Activated T-helper 1 cell treated with anti-CD3 and anti-CD28 coated beads, Interleukin-12 subunit alpha, Interleukin-12 subunit beta, Interleukin-2, Interleukin-4 antibody, amounts not matched to agents 30 ng/mL and 10 ng/mL and 1 ng/mL, durations not matched to agents 14 hours and 24 hours and 36 hours (primary cell): ENCODE measurements at places on chromosomes 11 and 22. TPM values are rescaled to one million over a fixed set of nuclear protein-coding genes. Genes with fewer than 3 reads are reported as not detected.

Gene GGT1
- 52.6 and 61.0 TPM in 2 replicates for total RNA-seq

Gene IL10RA
- total RNA-seq: 87.8 and 88.3 TPM in 2 replicates

Gene ARHGAP1
- 69.8 and 71.7 TPM in 2 replicates for total RNA-seq

Gene LDHAL6A
- total RNA-seq: not detected in 2 replicates

Gene CCDC87
- 0.29 and 0.37 TPM in 2 replicates for total RNA-seq

Gene SAA4
- total RNA-seq: not detected in 2 replicates

DNA sequence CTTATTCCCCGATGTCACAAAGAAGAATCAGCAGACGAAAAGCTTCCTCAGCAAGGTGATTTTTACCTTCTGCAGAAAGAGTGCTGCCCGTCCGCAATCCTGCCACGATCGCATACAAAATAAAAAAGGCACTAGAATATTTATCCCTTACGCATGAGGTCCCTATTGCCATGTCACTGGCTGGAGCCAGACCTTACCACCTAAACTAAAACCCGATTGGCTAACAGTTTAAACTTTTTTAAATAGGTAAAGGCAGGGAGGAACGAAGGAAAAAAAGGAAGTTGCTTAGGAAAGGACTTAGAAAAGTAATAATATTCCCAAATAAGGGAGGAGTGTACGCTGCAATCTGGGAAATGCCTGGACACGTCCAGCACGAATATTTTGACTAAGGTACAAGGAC, 21.2 kb upstream of the ALDH3B2 start:
- DNase-seq: no peak

GRCh38 chr22:24200619-24201212, 19.4 kb downstream of the SUSD2 start:
- DNase-seq: no peak

DNA sequence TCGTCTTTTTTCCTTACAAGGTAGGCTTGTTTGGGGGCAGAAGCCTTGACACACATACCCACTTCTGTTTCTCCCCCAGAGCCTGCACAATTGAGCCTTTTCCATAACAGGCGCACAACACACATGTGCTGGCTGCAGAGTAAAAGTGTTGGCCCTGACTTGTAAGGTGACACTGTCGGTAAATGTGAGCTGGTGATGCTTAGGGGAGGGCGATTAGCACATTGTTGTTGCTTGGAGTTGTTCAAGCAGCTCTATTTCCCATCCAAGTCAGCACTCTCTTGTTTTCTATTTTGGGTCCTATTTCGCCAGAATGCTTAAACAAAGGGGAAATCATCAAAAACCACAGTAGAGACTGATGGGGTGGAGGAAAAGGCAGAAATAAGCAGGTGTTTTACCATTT, 51.9 kb upstream of the PTPRJ start:
- no peak for DNase-seq

DNA sequence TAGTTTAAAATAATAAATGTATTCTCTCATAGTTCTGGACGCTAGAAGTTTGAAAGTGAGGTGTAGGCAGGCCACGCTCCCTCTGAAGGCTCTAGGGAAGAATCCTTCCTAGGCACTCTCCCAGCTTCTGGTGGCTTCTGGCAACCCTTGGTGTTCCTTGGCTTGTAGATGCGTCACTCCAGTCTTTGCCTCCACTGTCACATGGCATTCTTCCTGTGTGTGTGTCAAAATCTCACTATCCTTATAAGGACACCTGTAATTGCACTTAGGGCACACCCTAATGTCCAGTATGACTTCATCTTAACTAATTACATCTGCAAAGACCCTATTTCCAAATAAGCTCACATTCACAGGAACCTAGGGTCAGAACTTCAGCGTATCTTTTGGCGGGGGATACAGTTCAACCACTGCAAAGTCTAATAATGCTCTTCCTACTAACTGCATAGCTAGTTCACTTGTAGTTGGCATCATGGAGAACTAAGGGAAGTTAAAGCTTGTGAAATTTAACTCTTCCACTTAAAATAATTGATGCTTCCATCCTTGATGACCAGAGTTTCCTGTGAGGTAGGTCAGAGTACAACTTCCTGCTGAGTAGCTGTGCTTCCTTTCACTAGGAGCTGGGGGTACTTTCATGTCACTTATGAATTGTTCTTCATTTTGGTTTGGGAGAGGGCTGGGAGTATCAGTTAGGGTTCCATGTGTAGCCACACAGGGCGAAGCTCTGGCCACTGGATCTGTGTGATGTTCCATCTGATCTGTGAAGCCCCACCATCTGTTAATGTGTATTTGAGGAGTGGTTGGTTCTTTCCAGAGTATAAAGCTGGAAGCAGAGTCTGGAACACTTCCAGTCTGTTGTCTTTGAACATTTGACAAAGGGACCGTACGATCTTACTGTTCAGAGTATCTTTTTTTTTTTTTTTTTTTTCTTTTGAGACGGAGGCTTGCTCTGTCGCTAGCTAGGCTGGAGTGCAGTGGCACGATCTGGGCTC, 10.5 kb downstream of the YWHAH start:
- no peak for DNase-seq

GRCh38 chr11:125239585-125240560, 75.3 kb downstream of the PKNOX2 start:
- DNase-seq: no peak

- DNase-seq: no peak
Observed at GRCh38 chr11:14409891-14410290, 50.9 kb upstream of the RRAS2 start.

GRCh38 chr11:113253406-113253805, 61.0 kb upstream of the TTC12 start:
- DNase-seq: no peak

DNA sequence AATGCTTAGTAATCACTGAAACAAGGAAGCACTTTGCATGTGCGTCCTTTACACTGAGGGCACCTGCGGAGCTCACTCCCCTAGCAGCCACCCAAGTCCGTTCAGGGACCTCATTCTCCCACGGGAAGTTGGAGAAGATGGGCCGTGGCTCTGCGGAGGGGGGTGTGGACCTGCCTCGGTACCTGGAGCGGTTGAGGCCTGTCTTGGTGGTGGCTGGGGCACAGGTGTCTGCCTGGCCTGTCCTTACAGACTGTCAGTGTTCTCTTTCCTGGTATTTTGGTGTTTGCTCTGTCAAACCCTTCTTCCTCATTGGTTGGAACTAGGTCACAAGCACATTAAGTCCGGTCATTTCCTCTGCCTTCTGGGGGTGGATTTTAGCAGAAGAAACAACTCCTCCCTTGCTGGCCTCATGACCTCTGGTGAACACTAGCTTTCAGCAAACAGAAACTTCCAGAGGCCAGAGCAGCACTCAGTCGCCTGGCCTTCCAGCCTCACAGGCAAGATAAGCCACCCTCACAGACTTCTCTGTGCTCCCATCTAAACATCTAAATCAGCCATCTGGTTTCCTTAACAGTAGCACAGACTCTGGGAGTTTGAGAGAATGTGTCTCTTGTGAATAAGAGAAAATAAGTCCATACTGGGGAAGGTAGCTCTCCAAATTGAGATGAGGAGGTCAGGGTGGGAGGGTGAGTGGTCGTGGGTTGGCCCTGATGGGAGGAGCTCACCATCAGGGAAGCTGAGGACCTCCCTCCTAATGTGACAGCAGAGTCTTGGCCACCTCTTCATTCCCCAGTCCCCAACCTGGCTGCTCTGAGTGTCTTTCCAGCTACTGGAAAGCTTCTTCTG, 8.6 kb downstream of the SNAP29 start:
- DNase-seq: no peak

GRCh38 chr11:69923196-69923595, 104.0 kb upstream of the FGF3 start:
- DNase-seq: no peak

DNA sequence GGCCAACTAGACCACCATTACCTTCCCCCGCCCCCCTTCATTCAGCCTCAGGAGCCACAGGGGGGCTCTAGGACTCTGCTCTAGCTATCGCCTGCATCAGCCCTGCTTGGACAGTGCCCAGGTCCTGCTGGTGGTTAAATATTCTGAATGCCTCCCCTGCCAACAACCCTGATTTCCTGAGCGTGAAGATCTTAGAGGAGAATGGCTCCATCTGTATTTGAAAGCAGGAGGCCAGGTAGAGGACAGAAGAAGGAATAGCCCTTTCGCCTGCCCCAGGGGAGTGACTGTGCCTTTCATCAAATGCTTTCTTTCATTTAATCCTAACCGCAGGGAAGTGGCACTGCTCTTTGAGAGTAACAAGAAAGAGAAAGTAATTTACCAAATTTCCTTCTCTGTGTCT, 69.2 kb downstream of the ISX start:
- no peak for DNase-seq

DNA sequence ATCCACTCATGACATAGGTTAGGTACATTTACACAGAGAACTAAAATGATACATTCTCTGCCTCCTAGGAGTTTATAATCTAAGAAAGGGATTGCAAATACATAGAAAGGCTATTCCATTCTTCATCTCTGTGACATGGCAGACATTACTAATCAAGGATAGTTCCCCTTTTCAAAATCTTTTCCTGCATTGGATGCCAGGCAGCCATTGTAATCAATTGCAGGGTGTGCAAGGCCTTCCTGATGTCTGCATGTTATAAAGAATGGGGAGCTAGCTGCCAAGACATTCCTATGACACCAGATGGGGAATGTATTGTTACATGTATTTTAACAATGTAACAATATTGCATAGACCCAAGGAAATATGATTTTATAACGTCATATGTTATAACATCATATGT, 82.0 kb downstream of the KIRREL3 start:
- no peak for DNase-seq

GRCh38 chr22:32752816-32753520, 48.5 kb upstream of the TIMP3 start:
- no peak for DNase-seq

- peak; percentile 18 for DNase-seq
Observed at GRCh38 chr11:12893787-12894672, 115.1 kb upstream of the RASSF10 start.

DNA sequence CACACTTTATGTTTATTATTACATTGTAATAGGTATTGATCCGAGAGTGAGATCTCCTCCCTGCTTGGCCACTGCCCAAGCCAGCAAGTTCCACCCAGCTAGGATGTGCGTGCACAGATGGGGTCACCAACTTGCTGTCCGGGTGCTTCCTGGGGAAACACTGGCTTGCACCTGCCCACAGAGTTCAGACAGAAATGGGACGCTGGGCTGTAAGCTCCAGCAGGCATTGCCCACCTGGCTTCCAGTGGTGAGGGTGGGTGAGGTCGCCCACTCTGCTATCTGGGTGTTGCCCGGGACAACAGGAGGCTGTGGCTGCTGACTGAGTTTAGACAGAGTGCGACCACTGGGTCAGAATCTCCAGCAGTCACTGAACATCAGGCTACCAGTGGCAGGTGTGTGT, 289.8 kb upstream of the ANO3 start:
- DNase-seq: no peak

- DNase-seq: no peak
Observed at GRCh38 chr11:94747146-94747545, 21.0 kb upstream of the AMOTL1 start.

- no peak for DNase-seq
Observed at GRCh38 chr11:68168694-68169093, 44.4 kb downstream of the KMT5B start.

DNA sequence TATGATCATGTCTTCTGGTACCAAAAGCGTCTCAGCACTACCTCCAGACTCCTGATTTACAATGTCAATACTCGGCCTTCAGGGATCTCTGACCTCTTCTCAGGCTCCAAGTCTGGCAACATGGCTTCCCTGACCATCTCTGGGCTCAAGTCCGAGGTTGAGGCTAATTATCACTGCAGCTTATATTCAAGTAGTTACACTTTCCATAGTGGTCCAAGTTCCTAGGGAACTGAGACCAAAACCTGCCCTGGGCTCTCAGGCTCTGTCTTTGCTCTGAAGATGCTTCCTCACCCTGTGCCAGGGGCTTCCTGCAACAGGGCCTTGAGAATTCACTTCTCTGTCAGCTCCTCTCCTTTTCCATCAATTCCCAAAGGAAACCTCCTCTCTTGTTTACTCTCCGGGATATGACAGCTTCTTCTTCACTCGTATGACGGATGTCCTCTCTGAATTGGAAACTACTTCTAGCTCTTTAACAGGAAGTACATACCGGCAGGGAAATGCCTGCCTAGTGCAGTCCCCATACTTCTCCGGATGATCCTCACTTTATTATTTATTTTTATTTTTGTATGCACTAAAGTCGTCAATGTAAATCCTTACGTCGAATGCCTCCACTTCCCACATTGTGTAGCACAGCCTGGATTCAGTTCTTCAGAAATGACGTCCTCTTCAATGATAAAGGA, 29.6 kb upstream of the PRAME start:
- no peak for DNase-seq

- DNase-seq: no peak
Observed at GRCh38 chr22:48710410-48710809, 1117.3 kb downstream of the BRD1 start.

GRCh38 chr22:27507935-27508526, 293.5 kb downstream of the MN1 start:
- no peak for DNase-seq

GRCh38 chr11:44315947-44316658, 6.2 kb upstream of the ALX4 start:
- DNase-seq: no peak

DNA sequence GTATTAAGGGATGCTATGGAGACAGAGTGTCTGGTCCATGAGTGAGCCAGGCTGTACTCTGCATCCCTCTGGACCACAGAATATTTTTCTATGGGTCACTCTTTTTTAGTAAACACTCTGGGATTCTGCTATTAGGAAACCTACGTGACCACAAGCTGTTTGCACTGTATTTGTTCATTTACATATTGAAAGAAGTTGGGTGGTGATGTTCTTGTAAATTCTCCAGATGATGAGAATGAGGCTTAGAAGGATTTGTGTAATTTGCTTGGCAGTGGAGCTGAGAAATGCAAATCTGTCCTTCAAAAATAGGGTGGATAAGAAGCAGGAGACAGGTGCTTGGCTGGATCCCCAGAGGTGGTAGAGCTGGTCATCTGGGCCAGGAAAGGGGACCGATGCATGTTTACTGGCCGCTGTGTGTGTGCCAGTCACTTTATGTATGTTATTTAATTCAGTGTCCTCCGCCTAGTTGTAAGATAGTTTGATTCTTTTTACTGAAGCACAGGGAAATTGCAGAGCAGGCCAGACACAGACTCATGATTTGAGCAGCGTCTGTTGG, 63.7 kb upstream of the HEPHL1 start:
- DNase-seq: no peak

GRCh38 chr22:38871360-38872171, 450 bp downstream of the CBX6 start:
- DNase-seq: peak; percentile 25

DNA sequence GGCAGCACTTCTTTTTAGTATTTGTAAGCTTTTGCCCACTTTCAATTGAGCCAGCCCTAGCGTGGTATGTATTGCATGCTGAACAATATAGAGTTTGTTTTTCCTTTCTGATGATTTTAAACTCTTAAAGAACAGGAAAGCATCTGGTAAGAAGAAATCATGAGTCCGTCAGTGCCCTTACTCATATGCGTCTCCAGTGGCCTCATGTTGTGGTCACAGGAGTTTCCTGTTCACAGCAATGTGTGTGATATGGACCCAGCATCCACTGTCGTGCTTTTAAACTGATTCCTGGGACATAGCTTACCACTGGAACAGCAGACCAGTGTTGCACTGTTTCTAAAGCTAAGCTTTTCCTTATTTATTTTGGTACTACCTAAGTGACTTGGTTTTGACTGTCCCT, 40.1 kb downstream of the BID start:
- DNase-seq: peak; percentile 16
